ENCODE measurements at places on chromosomes 7 and 10.

GRCh38 chr7:150949564-150949963 is 28.6 kb downstream of the KCNH2 start:
- DNase-seq = no peak

DNA sequence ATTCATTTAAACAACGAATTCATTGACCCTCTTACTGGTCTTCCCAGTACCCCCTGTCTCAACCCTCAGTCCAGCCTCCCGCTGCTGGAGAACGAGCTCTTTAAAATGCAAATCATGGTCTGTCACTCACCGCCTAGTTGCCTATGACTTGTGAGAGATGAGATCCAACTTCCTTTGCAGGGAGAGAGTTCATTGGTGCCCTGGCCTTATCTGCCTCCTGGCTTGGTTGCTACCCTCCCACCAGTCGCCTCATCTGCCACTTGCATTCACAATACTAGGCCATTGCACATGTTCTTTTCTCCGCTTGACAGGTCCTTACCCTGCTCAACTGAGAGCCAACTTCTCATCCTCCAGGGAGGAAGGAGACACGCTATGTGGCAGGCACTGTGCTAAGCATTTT is 54.0 kb upstream of the MXI1 start:
- DNase-seq = no peak

DNA sequence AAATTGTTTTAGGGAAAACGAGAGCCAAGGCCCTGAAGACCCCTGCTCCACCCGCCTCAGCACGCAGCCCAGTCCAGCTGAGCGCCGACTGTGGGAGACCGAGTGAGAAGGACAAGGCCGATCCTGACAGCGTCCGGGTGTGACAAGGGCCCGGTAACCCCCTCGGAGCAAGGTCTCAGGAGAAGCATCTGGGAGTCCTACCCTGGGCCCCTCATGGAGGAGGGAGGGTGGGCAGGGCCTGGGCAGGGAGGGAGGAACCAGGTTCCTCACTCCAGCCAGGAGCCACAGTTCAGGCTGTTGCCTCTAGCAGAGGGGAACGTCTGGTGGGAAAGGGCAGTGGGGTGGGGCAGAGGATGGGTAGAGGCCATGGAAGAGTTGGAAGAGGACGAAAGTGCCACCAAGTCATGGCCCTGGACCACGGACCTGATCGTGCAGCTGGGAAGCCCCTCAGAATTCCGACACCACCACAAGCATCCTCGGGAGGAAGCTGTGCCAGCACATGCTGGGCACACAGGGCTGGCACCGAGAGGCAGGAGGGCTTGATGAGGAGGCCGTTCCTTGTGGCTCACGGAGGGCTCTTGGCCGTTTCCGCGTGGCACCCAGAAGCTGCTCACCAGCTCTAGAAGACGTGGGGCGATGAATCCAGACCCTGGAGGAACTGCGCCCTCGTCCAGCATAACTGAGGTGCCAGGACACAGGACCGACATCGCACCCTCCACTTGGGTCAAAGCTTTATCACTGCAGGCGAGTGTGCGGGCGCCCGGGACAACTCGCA is 2.2 kb upstream of the KNDC1 start:
- no peak for DNase-seq

DNA sequence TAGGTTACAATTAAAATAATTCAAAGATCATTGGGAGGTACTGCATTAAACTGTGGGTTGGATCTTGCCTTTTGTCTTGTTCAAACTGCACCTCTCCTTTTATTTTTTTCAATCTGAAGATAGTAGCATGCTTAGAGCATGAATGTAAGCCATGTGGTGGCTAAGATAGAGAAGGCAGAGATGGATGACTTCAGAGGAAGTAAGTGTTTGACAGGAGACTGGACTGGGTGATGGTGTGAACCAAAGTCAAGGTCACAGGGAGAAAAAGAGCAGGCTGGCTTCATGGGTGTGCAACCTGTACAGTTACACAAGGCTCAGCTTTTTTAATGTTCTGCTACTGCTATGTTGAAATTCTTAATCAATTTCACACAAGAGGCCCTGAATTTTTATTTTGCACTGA is 85.6 kb downstream of the ZEB1 start:
- peak; percentile 79 for DNase-seq

GRCh38 chr10:90583416-90583815 is 274.4 kb downstream of the HTR7 start:
- peak; percentile 49 for DNase-seq

- DNase-seq = no peak
These were observed 4.6 kb upstream of the NOLC1 start for GRCh38 chr10:102147561-102147960.

- DNase-seq = no peak
These were observed 298.2 kb downstream of the GRID1 start for GRCh38 chr10:86068231-86069054.

GRCh38 chr7:132930881-132931280 is 151.0 kb downstream of the CHCHD3 start:
- DNase-seq = peak; percentile 42

GRCh38 chr7:4700577-4701235 is 18.6 kb downstream of the FOXK1 start:
- DNase-seq = peak; percentile 98

GRCh38 chr7:12923971-12924370 is 236.5 kb downstream of the ARL4A start:
- DNase-seq = peak; percentile 17

- peak; percentile 68 for DNase-seq
These were observed 797.2 kb downstream of the TNS3 start for GRCh38 chr7:46784732-46785131.

- DNase-seq = no peak
These were observed 8.3 kb downstream of the LSM5 start for GRCh38 chr7:32481921-32482320.
